NCI-H524 (cell line): ENCODE measurements at places on chromosomes 1 and 21.

DNA sequence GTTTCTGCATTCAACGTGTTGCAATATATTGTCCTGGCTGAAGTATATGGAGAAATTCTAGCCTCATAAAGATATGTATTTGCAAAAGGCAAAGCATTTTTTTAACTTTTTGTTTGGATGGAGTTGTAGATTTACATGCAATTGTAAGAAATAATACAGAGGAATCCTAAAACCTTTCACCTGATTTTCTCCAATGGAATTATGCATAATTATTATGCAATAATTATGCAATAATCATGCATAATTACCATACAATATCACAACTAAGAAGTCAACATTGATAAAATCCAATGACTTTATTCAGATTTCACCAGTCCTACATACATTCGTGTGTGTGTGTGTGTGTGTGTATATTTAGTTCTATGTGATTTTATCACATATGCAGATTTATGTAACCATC, 7.5 kb upstream of the MAP3K21 start:
- DNase-seq = no peak

DNA sequence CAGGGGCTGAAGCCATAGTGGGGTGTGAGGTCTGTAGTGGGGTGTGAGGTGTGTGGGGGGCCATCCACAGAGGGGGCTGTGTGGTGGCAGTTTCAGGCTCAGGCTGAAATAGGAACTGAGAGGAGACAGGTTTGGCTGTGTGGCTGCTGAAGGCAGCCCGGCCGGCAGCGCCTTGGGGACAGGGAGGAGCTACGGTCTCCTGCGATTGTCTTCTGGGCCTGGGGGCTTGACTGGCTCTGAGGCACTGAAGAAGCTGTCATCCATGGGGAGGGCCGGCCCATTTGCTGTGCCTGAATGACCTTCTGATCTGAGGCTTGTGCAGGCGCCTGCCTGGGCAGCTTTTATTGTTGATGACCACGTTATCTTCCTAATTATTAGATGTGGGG, 10.0 kb upstream of the TTC34 start:
- no peak for DNase-seq

DNA sequence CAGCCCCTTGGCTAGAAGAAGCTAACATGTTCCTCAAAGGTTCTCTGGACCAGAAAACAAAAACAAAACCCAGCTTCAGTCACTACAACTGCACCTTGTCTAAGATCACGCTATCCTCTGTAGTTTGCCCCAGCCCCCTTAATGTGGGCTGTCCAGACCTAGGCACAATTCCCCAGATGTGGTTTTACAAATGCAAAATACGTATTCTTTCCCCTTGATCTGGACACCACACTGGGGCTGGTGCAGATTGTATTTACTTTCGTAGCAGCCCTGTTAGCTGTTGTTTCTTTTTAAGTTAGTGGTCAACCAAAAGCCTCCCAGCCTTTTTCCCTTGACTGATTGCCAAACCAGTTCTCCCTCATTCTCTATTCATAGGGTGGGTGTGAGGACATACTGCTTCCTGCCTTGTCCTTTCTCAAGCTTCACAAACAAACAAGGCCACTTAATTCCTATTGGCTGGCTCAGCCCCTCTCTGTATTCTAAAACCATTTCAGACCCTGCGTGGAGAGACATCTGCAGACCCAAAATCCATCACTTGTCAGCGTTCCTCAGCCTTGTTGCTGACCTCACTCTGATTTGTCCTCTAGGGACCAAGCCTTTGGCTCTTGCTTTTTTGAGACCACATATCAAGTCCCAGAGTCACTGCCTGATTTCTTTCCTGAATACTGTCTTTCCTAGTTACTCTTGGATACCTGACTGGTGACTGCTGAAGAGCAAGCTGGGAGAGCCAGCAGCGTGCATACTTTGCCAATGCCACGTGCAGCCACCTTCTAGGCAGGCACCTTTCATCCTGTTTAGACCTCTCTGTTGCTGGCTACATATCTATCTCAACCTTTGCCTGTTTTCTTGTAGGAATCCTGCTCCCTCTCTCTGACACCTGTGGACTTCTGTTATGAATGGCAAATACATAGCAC, 96.4 kb upstream of the RAB3GAP2 start:
- DNase-seq = peak; percentile 13

- DNase-seq = no peak
Observed at GRCh38 chr1:109969146-109969829, 15.3 kb upstream of the AHCYL1 start.

- DNase-seq = no peak
Observed at GRCh38 chr1:24362982-24363614, 43.9 kb downstream of the GRHL3 start.

- no peak for DNase-seq
Observed at GRCh38 chr1:13948888-13949391, 249.0 kb downstream of the PRDM2 start.

DNA sequence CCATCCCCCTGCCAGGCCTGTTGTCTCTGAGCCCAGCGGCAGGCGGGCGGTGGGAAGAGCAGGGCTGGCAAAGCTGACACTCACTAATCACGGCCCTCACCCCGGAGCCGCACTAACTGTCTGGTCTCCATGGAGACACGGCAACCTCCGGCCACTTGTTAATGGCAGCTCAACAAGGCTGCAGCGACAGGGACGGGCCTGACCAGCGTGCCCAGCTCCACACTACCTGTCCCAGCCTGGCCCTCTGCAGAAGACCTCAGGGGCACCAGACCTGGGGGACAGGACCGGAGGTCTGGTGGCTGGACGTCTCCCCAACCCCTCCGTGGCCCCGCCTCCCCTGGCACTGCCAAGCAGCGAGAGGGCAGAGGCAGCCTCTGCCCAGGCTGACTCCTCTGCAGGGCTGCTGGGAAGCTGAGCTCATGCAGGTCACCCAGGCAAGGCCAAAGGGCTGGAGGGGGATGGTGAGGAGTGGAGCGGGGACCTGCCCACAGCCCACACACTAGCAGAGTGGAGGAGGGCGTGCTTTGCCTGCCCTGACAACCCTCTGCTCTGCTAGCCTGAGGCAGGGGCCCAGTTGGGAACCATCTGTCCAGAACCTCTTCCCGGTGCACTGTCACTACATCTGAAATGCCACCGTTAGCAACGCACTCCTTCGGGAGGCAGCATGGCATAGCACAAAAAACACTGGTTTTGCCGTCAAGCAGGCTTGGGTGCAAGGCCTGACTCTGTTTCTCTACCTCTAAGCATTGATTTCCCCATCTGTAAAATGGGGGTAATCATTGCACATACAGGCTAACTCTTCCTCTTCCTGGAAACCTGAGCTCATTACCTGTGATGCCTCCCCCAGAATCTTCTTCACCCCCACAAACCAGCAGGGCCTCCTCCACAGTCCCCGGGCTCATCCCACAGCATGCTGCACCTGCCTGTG, 29.6 kb upstream of the WASF2 start:
- DNase-seq = peak; percentile 63
